ENCODE measurements at places on chromosomes 12 and 14.

DNA sequence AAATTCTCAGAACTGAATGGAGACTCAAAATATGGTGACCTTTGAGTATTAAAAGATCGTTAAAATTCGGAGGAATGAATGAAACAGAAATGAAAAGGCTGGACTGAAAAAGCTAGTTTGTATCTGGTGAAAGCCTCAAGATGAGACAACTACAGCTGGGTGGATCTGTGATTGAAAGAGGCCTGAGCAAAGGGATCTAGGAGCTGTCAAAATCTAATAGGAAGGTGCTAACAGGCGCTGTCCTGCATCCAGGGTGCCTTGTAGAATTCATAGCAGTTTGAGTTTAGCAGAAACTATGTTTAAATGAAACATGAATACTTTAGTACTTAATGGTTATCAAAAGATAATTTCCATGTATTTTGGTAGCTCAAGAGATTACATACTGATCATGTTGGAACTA, 2.3 kb downstream of the YY1 start:
- H3K27me3 ChIP-seq = no peaks in the 10 kb centered on the region
- peak overlapping the region; percentile 91 for H3K4me3 ChIP-seq
- peak overlapping the region; percentile 94 for H3K27ac ChIP-seq
- H3K4me1 ChIP-seq = peaks cover 45% of the 10 kb centered on the region
- peaks cover 4% of the 10 kb centered on the region for H3K36me3 ChIP-seq

DNA sequence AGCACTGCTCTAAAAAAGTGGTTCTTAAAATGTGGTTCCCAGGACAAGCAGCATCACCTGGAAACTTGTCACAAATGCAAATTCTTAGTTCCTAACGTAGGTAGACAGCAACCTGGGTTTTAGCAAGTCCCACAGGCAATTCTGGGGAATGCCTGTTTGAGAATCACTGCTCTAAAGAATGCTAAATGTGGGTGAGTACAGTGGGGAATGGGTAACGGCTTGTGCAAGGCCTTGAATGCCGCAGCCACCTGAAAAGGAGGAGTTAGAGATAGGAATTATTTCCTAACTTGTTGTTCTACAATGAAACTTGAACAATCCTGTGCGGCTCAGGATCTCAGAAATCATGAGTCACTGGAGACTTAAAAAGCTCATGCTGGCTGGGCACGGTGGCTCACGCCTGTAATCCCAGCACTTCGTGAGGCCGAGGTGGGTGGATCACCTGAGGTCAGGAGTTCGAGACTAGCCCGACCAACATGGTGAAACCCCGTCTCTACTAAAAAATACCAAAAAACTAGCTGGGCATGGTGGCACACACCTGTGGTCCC, 34.9 kb downstream of the GNS start:
- H3K36me3 ChIP-seq = peaks cover 10% of the 10 kb centered on the region
- no peaks in the 10 kb centered on the region for H3K27me3 ChIP-seq
- peak overlapping the region; percentile 90 for H3K27ac ChIP-seq
- H3K4me3 ChIP-seq = no peak overlapping the region
- no peak for DNase-seq
- H3K4me1 ChIP-seq = peaks cover 13% of the 10 kb centered on the region

DNA sequence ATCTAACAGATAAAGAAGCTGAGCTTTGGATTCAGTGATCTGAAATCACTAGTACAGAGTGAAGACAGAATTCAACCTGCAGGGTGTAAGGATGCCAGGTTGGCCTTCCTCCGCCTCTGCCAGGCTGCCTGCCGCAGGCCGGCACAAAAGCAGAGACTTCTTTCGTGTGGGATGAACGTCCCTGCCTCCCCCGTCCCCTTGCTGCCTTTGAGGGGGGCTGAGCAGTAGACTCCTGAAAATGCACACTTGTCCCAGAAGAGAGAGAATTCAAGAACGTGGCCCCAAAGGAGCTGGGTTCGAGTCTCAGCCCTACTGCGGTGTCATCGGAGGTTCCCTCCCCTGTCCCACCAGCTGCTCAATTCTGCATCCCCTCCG, 154.3 kb downstream of the BCL11B start:
- H3K4me3 ChIP-seq = peak overlapping the region; percentile 45
- H3K4me1 ChIP-seq = peaks cover 5% of the 10 kb centered on the region
- no peak overlapping the region for H3K27ac ChIP-seq
- peaks cover 5% of the 10 kb centered on the region for H3K27me3 ChIP-seq
- no peaks in the 10 kb centered on the region for H3K36me3 ChIP-seq
- DNase-seq = no peak

DNA sequence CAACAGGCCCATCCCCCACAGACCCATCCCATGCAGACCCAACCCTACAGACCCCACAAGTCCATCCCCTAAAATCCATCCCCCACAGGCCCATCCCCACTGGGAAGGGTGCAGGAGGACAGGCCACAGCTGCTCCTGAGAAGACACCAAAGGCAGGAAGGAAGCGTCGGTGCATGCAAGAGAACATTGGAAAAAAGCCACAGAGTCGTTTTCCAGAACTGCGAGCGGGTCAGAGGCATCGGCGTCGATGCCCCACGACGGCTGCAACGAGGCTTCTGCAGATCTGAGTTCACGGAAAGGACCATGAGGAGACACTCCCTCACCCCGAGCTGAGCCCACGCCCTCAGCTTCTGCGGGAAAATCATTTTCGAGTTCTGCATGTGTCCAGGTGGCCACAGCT, 59.6 kb upstream of the GALNT9 start:
- H3K27me3 ChIP-seq = peaks cover 34% of the 10 kb centered on the region
- no peak overlapping the region for H3K4me3 ChIP-seq
- no peak overlapping the region for H3K27ac ChIP-seq

GRCh38 chr12:46244273-46244915, 24.4 kb downstream of the SLC38A1 start:
- H3K4me1 ChIP-seq = peaks cover 43% of the 10 kb centered on the region
- no peak overlapping the region for H3K4me3 ChIP-seq
- no peaks in the 10 kb centered on the region for H3K27me3 ChIP-seq
- H3K27ac ChIP-seq = peak overlapping the region; percentile 2

- H3K27ac ChIP-seq = no peak overlapping the region
- peaks cover 14% of the 10 kb centered on the region for H3K4me1 ChIP-seq
- no peaks in the 10 kb centered on the region for H3K27me3 ChIP-seq
- H3K36me3 ChIP-seq = peaks cover 6% of the 10 kb centered on the region
- no peak for DNase-seq
- no peak overlapping the region for H3K4me3 ChIP-seq
Observed at GRCh38 chr14:68241862-68242487, 422.4 kb downstream of the RAD51B start.

DNA sequence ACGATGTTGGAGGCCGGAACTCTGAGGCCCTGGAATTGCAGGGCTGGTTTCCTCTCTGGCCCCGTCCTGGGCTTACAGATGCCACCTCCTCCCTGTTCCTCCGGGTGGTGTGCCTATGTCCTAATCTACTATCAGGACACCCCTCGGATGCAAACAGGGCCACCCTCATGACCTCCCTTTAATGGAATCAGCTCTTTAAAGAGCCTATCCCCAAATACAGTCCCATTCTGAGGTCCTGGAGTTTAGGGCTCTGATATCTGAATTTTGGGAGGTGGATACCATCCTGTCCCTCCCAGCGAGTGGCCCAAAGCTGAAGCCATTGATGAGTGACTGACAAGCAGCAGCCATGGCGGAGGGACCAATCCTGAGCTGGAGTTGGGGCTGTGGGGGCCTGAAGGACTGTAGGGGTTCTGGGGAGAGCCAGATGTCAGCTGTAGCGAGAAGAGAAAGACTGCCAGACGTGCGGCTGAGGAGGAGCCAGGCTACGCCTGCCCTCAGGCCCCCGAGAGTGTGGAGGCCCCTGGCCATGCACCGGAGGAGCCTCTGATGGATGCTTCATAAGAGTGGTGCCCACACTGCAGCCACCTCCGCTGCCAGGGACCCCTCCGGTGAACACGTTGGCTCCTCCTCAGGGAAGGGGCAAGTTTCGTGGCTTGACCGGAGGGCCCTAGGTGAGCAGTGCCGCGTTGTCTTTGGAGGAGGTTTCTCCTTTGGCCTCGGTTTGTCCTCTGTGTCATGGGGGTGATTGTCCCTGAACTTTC, 100.2 kb downstream of the KIF26A start:
- H3K4me1 ChIP-seq = no peaks in the 10 kb centered on the region
- peak; percentile 7 for DNase-seq
- no peak overlapping the region for H3K27ac ChIP-seq

DNA sequence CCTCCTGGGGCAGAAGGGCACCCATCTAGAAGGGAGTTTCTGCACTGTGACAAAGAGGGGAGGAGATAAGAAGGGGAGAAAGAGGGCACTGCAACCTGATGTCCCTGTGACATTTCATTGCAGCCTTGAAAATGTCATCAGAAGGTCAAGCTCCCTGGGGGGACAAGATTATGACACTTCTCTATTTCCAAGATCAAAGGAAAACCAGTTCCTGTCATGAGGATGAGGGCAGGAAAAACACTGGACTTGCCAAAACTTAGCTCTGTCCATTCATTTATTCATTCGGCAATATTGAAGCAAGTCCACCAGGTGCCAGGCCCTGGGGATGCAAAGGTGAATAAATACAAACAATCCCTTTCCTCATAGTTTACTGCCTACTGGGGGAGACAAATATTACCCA, 138.4 kb upstream of the CDKN3 start:
- no peaks in the 10 kb centered on the region for H3K36me3 ChIP-seq
- H3K27me3 ChIP-seq = peaks cover 34% of the 10 kb centered on the region

GRCh38 chr12:11795913-11796459, 146.5 kb downstream of the ETV6 start:
- DNase-seq = no peak
- H3K4me1 ChIP-seq = peaks cover 53% of the 10 kb centered on the region
- no peak overlapping the region for H3K4me3 ChIP-seq
- H3K27ac ChIP-seq = peak overlapping the region; percentile 27

DNA sequence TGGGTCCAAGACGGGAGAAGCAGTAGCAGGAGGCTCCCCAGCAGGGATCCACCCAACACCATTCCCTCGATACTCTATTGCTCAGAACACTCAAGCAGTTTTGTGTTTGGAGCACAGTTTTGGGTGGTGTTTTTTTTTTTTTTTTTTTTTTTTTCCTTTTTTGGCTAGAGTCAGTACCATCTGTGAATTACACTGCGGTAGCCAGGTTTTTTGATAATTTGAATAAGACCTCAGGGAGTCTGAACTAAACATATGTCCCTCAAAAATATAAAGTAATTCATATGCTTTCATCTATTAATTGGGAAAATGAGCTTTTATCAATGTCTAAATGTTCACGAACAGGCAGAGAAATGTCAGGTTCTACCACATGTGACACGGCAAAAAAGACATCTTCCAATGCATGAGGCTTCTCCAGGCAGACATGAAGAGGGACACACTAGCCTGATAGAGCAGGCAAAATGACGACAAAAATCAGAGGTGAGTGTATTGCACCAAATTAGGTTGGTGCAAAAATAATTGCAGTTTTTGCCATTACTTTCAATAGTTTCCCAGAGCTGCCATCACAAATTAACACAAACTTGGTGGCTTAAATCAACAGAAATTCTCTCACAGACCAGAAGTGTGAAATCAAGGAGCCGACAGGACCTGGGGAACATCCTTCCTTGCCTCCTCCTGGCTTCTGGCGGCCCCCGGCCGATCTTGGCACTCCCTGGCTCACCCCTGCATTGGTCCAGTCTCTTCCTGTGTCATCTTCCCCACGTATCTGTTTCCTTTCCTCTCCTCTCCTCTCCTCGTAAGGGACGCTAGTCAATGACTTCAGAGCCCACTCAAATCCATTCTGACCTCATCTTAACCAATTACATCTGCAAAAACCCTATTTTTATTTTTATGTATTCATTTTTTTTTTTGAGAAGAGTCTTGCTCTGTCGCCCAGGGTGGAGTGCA, 33.9 kb downstream of the FOXN3 start:
- peaks cover 11% of the 10 kb centered on the region for H3K4me1 ChIP-seq
- no peak for DNase-seq
- no peaks in the 10 kb centered on the region for H3K27me3 ChIP-seq
- H3K27ac ChIP-seq = no peak overlapping the region
- H3K36me3 ChIP-seq = no peaks in the 10 kb centered on the region
- H3K4me3 ChIP-seq = no peak overlapping the region
